Activated T-helper 2 cell treated with anti-CD3 and anti-CD28 coated beads, Interferon-gamma antibody, Interleukin-2, Interleukin-4, amounts not matched to agents 10 μg/mL and 5 μg/mL and 100 μg/mL, durations not matched to agents 14 hours and 24 hours and 36 hours (primary cell): ENCODE measurements at places on chromosomes 6 and 20.

- no peak for DNase-seq
Measured at GRCh38 chr6:66128656-66129055, 421.6 kb upstream of the EYS start.

GRCh38 chr6:107571354-107571753 is 81.4 kb downstream of the SOBP start:
- no peak for DNase-seq

- DNase-seq, result no peak
Measured at GRCh38 chr6:130041594-130041993, 23.2 kb downstream of the L3MBTL3 start.

DNA sequence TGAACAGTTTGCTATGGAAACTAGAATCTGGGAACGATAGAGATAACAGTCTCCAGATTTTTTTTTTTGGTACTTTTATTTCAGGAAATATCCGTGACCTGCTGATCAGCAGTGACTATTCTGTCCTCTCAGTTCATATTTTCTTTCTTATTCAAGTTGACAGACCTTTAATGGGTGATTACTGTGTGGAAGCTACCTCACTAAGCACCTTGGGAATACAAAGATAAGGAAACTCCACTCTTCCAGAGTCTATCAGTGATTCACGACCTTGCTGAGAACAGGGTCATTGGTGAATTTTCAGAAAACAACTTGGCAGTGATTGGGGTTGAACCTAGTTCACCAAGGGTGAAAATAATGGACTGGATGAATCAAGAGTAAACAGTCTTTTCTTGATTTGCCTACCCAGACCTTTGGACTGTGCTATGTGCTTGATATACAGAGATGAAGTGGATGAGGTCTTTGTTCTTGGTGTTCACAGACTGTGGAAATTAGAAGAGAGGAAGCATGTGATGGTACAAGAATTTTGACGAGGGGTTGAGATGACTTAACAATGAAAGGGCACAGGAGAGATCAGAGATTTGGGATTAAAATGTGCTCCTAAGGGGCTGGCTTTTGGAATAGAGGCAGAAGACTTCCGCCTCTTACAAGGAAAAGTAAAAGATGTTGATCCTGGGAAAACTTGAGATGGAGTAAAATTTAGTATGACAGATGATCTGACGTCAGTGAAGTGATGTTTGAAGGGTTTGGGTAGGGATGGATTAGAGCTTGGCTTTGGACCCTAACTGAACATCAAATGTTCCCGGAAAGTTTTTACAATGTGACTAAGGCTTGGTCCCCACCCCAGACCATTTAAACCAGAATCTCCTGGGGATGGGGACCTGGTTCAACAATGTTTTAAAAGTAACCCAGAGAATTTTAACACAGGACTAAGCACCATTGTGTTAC is 1.2 kb downstream of the KAT14 start:
- DNase-seq, result no peak

GRCh38 chr20:43432498-43432897 is 25.2 kb upstream of the SRSF6 start:
- no peak for DNase-seq

- DNase-seq, result no peak
Measured at GRCh38 chr6:125232466-125232865, 69.3 kb downstream of the HDDC2 start.

DNA sequence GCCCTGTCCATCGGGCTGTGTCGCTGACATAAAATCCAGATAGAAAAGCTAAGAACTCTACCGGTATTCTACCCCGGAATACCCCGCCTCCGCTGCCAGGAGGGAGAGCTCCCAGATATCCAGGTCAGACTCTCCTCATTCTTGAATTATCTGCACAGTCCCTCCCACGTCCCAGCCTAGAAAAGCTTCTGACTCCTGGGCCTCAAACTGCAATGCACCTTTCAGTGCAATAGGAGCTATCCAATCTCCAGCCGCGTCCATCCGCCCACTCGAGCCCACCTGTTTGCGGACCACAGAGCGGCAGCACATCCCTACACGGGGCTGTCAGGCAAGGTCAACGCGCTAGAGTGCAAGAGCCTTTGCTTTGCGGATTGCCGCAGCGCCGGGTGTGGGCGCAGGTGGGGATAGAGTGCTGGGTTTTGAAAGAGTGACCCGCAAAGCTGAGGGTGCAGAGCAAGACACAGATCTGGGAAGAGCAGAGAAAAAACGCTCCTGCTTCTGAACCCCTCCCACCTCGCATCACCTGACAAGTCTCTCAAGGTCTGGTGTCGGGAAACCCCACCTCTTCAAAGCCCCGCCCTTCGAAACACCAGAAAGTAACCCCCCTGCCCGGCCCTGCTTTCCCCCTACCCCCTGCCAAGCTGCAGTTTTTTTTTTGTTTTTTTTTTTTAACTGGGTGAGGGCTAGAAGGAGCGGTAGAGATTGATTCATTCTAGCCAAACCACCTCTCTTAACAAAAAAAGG is 1.3 kb downstream of the TAPBP start:
- DNase-seq, result peak; percentile 78

DNA sequence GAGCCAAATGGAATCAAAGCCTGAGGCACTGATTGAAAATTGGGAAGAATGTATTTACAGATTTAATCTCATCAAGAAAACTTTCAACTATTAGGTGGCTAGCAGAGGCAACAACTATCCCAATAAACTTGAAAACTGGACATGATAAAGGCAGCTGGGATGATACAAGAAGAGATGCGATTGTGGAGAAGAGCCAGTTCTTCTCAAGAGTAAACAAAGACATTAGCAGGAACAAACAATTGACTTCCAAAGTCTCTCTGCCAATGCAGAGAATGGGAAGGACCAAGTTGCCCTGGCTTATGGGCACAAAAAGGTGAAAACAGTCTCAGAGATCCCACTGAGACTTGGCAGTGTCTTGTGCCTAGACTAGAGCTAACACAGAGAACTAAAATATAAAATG is 132.4 kb downstream of the SOBP start:
- no peak for DNase-seq

DNA sequence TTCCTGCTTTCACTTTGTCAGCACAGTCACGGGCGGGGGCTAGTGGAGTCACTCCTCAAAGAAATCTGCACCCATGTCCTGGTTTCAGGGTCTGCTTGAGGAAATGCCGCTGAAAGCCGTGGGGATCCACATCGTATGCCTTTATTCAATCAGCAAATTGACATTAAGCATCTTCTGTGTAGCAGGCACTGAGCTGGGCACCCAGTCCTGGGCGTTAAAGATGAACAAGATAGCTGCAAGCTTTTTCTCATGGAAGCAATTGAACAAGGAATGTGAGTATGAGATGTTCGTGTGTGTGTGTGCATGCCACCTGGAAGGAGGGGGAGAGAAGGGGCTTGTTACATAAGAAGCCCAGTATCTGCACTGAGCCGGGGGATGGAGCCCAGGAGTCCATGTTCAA is 243.9 kb downstream of the SMOC2 start:
- no peak for DNase-seq

DNA sequence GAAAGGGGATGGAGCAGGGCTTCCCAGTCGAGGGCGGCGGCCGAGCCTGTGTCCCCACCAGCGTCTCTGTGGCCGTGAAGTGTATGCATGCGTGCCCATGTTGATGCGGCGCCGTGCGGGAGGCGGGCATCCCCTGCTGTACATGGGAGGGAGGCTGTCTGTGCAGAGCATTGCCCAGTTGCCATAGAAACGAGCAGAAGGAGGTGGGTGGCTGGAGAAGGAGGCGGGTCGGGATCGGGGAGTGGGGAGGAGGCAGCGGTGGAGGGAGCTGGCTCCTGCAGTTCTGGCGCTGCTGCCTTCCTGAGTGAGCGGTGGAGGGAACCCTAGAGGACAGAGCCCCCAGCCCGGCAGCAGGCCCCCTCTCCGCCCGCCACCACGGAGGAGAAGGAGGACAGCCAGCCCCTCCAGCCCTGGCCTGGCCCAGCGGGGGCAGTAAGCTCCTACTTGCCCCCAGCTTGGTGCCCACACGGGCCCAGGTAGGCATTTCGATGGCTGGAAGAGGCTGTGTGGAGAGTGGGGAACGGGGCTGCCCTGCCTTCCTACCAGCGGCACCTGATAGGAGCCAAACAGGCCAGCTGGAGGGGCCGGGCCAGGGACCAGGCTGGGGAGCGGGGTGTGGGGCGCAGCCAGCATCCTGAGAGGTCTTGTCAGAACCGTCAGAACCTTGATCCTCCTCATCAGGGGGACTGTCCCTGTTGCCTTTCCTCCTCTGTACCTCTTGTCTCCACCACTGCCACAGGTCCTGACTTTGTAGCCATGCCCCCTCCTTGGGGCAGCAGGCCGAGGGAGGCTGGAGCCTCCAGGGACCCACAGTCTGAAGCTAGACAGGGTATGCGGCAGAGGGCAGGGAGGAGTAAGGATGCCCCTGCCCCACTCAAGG is 41.3 kb downstream of the SPDEF start:
- DNase-seq, result no peak

GRCh38 chr6:39769012-39769411 is 23.2 kb upstream of the DAAM2 start:
- no peak for DNase-seq

- DNase-seq, result no peak
Measured at GRCh38 chr6:142009647-142010046, 123.1 kb upstream of the GJE1 start.

DNA sequence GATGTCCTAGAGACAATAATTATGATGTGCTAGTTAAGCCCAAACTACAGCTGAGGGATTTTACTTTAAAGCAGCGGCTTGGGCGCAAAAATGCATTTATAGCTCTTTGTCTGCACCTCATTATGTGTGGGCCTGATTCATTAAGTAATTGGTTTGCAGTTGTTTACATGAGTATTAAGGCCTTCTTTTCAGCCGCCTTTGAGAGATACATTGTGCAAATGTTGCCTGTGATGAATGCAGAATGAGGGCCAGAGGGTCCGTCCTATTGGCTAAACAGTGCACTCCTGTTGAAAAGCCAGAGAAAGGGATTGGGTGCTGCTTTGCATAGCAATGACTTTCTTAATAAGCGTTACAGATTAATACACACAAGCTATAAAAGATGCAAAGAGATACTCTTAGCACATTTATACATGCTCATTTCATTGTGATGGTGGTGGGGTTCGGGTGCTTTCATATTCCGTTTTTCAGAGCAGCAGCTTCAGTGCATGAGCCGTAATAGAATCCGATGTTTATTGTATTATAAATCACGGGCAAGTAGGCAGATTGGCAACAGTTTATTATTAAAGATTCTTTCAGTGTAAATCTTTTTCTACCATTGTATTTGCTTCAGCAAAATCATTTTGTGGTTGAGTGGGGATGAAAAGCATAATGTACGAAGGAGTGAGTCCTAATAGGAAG is 68.2 kb upstream of the XRN2 start:
- no peak for DNase-seq
